ENCODE measurements at places on chromosomes 7 and 10. TPM values are rescaled to one million over a fixed set of nuclear protein-coding genes. Genes with fewer than 3 reads are reported as not detected.
A peak's percentile ranks its signal among the peaks of the same experiment; 100 is the strongest.

SLC18A2 gene
- under 0.01 TPM for total RNA-seq

TAC1 gene
- not detected for total RNA-seq

DNA sequence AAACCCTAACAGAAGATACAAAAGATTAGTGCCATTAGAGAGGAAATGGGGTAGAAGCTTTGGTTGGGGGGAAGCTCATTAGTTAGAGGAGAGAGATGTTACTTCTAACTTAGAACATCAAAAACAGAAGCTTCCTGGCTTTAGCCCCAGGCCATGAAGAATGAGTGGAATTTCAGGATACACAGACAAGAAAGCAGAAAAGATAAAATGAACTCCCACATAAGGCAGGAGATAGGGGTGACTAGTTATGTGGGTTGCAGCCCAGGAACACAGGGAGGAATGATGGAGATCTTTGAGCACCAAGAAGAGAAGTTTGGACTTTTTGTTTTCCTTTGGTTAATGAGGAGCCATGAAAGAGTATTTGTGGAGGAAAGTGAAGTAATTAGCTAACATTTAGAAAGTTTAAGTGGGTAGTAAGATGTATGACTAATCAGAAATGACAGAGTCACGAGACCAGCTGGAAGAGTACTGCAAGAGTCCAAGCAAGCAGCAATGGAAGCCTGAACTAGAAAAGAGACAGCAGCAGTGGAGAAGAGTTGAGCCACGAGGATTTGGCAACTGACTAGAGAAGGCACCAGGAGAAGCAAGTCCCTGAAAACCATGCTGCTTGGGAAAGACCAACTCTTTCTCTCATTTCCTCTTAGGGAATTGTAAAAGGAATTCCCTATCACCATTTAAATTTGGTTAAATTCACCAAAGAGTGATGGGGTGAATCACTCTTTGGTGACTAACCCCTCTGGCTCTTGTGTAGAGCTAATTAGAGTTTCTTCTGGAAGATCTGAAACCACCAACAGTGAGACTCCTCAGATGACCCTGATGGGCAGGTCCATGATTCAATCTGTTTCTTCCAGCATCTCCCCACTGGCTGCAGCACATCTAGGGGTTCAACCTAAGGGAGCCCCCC lies 131.9 kb downstream of the KCNMA1 start:
- DNase-seq = peak; percentile 77

DNA sequence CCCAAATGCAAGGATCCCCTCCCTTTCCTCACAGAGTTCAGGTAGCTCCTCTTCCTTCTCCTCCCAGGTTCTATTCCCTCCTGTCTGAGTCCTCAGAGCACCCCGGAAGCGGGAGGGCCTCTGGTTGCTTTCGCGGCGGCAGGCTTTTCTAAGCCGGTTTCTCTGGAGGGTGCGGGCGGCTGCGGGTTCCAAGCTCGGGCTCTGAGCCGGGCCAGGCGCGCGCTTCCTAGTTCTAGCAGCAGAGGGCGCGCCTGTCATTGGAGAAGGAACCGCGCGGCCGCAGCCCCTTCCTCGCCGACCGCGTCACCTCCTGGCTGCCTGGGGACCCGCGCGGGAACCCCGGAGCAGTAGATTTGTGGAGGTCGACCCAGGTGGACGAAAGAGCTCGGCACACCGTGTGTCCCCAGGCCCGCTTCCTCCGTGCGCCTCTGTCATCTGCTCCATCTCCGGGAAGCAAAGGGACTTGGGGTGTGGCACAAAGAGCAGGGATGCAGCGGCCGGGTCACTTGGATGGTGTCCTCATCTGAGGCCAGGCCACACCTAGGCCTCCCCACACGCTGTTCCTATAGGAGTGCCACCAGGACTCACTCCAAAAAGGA lies 389.0 kb upstream of the PODXL start:
- peak; percentile 26 for DNase-seq

GRCh38 chr7:41038211-41038610 lies 664.7 kb downstream of the INHBA start:
- DNase-seq = no peak

GRCh38 chr10:63143987-63144386 lies 10.9 kb downstream of the NRBF2 start:
- DNase-seq = no peak

DNA sequence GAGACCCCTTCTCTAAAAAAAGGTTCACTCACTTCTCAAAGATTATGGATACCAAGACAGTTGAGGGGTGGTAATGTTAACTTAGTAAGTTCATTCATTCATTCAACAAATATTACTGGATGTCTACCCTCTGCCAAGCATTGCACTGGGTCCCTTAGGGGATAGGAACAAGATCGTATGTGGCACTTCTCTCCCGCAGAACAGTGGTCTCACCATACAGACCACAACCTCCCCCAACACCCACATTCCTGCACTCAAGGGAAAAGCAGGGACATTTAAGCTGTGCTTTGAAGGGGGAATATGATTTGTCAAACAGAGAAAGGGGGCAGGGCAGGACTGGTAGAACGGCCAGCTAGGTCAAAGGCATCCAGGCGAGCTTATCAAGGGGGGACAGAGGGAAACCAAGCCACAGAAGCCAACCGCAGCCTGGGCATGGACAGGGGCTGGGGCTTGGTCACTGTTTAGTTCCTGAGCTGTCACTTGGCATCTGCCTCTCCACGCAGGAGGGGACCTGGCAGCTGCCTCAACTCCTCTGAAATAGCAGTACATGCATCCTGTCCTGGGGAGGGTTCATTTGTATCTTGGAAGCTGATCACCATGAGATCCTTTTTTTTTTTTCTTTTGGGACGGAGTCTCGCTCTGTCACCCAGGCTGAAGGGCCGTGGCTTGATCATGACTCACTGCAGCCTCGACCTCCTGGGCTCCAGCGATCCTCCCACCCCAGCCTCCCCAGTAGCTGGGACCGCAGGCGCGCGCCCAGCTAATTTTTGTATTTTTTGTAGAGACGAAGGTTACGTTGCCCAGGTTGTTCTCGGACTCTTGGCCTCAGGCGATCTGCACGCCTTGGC lies 949 bp upstream of the CLIP2 start:
- DNase-seq = no peak

LRIT1 gene
- not detected for total RNA-seq

TDRD1 gene
- total RNA-seq = 0.64 TPM

GNG11 gene
- 83.1 TPM for total RNA-seq

CALN1 gene
- total RNA-seq = not detected

NEUROD6 gene
- total RNA-seq = not detected

FAM237B gene
- total RNA-seq = not detected

MOGAT3 gene
- total RNA-seq = not detected

GRCh38 chr7:151016505-151016904 lies 7.8 kb downstream of the ATG9B start:
- no peak for DNase-seq

GRCh38 chr10:127826154-127826725 lies 66.5 kb downstream of the CLRN3 start:
- DNase-seq = no peak

ALOX5 gene
- not detected for total RNA-seq

LAMB1 gene
- 438 TPM for total RNA-seq

GRCh38 chr10:72248468-72249151 lies 25.1 kb upstream of the DDIT4 start:
- peak; percentile 91 for DNase-seq

AS3MT gene
- total RNA-seq = 5.2 TPM

- no peak for DNase-seq
These were observed 3.2 kb upstream of the EPC1 start for GRCh38 chr10:32349968-32350738.

- peak; percentile 6 for DNase-seq
These were observed 219.3 kb downstream of the WDR11 start for GRCh38 chr10:121070275-121071070.

GRCh38 chr10:48768926-48769325 lies 84.3 kb downstream of the WDFY4 start:
- no peak for DNase-seq

CUBN gene
- total RNA-seq = 0.86 TPM

SPDYE1 gene
- total RNA-seq = not detected

GRCh38 chr7:12964836-12965235 lies 277.4 kb downstream of the ARL4A start:
- DNase-seq = no peak

PSD gene
- total RNA-seq = 1.6 TPM

TPK1 gene
- total RNA-seq = 3.5 TPM
